Suprapubic skin (tissue), 4 donors: ENCODE measurements at places on chromosomes 6 and 20.

- no peaks in the 10 kb centered on the region for H3K4me1 ChIP-seq
- no peak overlapping the region for H3K27ac ChIP-seq
- no peaks in the 10 kb centered on the region for H3K27me3 ChIP-seq
- no peaks in the 10 kb centered on the region for H3K36me3 ChIP-seq
- no peak overlapping the region for H3K4me3 ChIP-seq
- DNase-seq = no peak
These were observed 25.8 kb upstream of the CARMIL1 start for GRCh38 chr6:25253351-25253750.

DNA sequence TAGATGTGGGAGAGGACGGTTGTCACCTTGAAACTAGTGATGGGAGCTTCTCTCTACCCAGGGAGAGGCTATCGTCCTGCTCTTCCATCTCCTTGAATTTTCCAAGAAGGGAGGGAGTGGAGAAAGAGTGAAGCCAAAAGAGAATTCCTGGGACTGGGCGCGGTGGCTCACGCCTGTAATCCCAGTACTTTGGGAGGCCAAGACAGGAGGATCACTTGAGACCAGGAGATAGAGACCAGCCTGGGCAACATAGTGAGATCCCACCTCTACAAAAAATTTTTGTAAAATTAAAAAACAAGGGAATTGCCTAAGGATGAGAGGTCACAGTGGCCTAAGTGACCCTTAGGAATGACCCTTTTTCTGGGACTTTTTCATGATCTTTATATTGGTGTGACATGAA is 8.8 kb downstream of the MYH7B start:
- H3K4me3 ChIP-seq = no peak overlapping the region
- H3K27ac ChIP-seq = no peak overlapping the region
- no peaks in the 10 kb centered on the region for H3K27me3 ChIP-seq
- DNase-seq = no peak
- no peaks in the 10 kb centered on the region for H3K4me1 ChIP-seq
- H3K36me3 ChIP-seq = no peaks in the 10 kb centered on the region

GRCh38 chr6:81456416-81456815 is 296.1 kb downstream of the TENT5A start:
- no peak overlapping the region for H3K4me3 ChIP-seq
- DNase-seq = no peak
- H3K27me3 ChIP-seq = no peaks in the 10 kb centered on the region
- H3K27ac ChIP-seq = no peak overlapping the region

GRCh38 chr6:138986578-138986977 is 1.5 kb downstream of the REPS1 start:
- H3K4me3 ChIP-seq = peak overlapping the region; percentile 90
- H3K4me1 ChIP-seq = peaks cover 44% of the 10 kb centered on the region
- H3K36me3 ChIP-seq = no peaks in the 10 kb centered on the region
- H3K27me3 ChIP-seq = no peaks in the 10 kb centered on the region
- H3K27ac ChIP-seq = peak overlapping the region; percentile 94
- DNase-seq = no peak

GRCh38 chr6:152575161-152575560 is 62.0 kb downstream of the SYNE1 start:
- H3K27ac ChIP-seq = peak overlapping the region; percentile 76
- H3K4me3 ChIP-seq = no peak overlapping the region
- no peaks in the 10 kb centered on the region for H3K27me3 ChIP-seq
- no peaks in the 10 kb centered on the region for H3K36me3 ChIP-seq
- DNase-seq = no peak
- peaks cover 42% of the 10 kb centered on the region for H3K4me1 ChIP-seq

DNA sequence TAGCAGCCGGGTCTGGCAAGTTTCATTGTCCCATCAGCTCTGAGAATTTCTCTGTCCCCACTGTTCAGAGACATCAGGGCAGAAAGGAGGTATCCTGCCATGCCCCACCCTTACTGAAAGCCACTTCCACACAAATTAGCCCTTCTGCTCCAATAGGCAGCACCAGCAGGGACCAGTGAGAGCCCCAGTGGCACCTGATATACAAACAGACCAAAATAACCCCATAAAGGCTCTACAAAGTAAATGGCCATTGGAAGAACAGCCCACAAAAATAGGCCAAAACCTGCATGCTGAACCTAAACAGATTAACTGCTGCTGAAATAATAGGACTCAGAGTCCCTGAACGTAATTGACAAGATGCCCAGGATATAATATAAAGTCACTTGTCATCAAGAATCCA is 199.9 kb downstream of the TMEM200A start:
- H3K36me3 ChIP-seq = no peaks in the 10 kb centered on the region
- H3K4me3 ChIP-seq = no peak overlapping the region
- H3K27ac ChIP-seq = no peak overlapping the region
- no peaks in the 10 kb centered on the region for H3K27me3 ChIP-seq
- no peak for DNase-seq

DNA sequence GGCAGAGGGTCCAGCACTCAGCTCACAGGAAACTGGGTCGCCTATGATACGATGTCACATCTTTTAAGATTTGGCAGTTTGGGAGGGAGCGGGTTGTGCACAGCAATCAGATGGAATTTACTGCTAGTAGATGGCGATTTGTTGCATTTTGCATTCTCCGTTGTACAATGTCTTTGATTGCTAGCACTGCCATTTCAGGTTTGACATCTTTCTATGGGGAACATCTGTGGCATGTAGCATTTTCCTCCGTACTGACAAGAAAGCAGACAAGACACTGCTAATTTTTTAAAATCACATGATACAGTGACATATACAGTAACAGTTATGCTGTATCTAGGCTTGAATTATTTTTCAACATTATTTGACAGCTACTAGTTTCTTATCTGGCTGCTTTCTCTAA is 119.7 kb upstream of the PCSK2 start:
- H3K36me3 ChIP-seq = no peaks in the 10 kb centered on the region
- no peak overlapping the region for H3K27ac ChIP-seq
- no peak for DNase-seq
- H3K27me3 ChIP-seq = no peaks in the 10 kb centered on the region
- H3K4me3 ChIP-seq = no peak overlapping the region

GRCh38 chr6:29796026-29796425 is 31.6 kb upstream of the HLA-G start:
- H3K36me3 ChIP-seq = no peaks in the 10 kb centered on the region
- no peak overlapping the region for H3K4me3 ChIP-seq
- peaks cover 16% of the 10 kb centered on the region for H3K4me1 ChIP-seq

DNA sequence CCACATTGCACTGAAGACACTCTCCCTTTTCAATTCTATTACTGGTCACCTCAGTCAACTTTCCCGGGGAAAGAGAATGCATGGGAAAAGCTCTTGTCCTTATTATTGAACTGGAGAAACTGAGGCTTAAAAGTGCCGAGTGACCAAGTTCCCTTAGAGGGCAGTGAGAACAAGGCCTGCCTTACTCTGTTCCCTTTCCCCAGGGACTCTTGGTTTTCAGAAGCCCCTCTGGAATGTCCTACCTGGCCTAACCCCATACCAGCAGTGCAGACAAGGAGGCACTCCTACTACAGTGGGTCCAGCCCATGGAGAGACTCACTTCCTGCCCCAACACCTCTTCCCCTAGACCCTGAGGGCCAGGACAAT is 6.1 kb downstream of the SRXN1 start:
- peaks cover 30% of the 10 kb centered on the region for H3K36me3 ChIP-seq
- no peak for DNase-seq
- no peak overlapping the region for H3K4me3 ChIP-seq

DNA sequence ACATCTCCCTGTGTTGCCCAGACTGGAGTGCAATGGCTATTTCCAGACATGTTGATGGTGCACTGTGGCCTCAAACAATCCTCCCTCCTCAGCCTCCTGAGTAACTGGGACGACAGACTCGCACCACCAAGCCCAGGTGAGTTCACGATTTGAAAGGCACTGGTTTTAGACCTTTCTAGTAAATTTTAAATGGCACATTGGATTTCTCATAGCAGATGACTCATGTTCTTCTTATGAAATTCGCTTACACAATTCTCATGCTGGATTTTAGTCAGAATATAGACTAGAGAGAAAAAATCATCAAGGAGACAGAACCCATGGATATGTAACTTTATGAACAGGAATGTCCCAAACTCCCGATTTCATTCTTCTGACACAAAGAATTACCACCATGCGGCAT is 18.1 kb upstream of the PXDC1 start:
- H3K27ac ChIP-seq = no peak overlapping the region
- H3K4me1 ChIP-seq = peaks cover 23% of the 10 kb centered on the region
- no peaks in the 10 kb centered on the region for H3K27me3 ChIP-seq
- no peak overlapping the region for H3K4me3 ChIP-seq
- no peak for DNase-seq

GRCh38 chr6:158441716-158442215 is 118.1 kb upstream of the TMEM181 start:
- no peaks in the 10 kb centered on the region for H3K4me1 ChIP-seq
- H3K4me3 ChIP-seq = no peak overlapping the region
- H3K36me3 ChIP-seq = no peaks in the 10 kb centered on the region
- DNase-seq = no peak
- H3K27me3 ChIP-seq = no peaks in the 10 kb centered on the region
- no peak overlapping the region for H3K27ac ChIP-seq

- peaks cover 10% of the 10 kb centered on the region for H3K4me1 ChIP-seq
- DNase-seq = no peak
- H3K4me3 ChIP-seq = no peak overlapping the region
- no peaks in the 10 kb centered on the region for H3K27me3 ChIP-seq
- H3K27ac ChIP-seq = no peak overlapping the region
These were observed 288.8 kb downstream of the BTBD9 start for GRCh38 chr6:38350942-38351341.

- H3K4me1 ChIP-seq = no peaks in the 10 kb centered on the region
- H3K27ac ChIP-seq = no peak overlapping the region
- no peak overlapping the region for H3K4me3 ChIP-seq
- DNase-seq = no peak
- no peaks in the 10 kb centered on the region for H3K36me3 ChIP-seq
- H3K27me3 ChIP-seq = no peaks in the 10 kb centered on the region
These were observed 14.9 kb downstream of the TMEM170B start for GRCh38 chr6:11552442-11552841.

GRCh38 chr6:14983599-14984518 is 262.0 kb upstream of the JARID2 start:
- H3K4me1 ChIP-seq = peaks cover 7% of the 10 kb centered on the region
- H3K4me3 ChIP-seq = no peak overlapping the region
- DNase-seq = no peak
- no peak overlapping the region for H3K27ac ChIP-seq
- H3K27me3 ChIP-seq = no peaks in the 10 kb centered on the region

- H3K27ac ChIP-seq = no peak overlapping the region
- no peak for DNase-seq
- H3K27me3 ChIP-seq = peaks cover 60% of the 10 kb centered on the region
- H3K4me3 ChIP-seq = peak overlapping the region; percentile 65
These were observed 631 bp downstream of the MDGA1 start for GRCh38 chr6:37696841-37697662.

DNA sequence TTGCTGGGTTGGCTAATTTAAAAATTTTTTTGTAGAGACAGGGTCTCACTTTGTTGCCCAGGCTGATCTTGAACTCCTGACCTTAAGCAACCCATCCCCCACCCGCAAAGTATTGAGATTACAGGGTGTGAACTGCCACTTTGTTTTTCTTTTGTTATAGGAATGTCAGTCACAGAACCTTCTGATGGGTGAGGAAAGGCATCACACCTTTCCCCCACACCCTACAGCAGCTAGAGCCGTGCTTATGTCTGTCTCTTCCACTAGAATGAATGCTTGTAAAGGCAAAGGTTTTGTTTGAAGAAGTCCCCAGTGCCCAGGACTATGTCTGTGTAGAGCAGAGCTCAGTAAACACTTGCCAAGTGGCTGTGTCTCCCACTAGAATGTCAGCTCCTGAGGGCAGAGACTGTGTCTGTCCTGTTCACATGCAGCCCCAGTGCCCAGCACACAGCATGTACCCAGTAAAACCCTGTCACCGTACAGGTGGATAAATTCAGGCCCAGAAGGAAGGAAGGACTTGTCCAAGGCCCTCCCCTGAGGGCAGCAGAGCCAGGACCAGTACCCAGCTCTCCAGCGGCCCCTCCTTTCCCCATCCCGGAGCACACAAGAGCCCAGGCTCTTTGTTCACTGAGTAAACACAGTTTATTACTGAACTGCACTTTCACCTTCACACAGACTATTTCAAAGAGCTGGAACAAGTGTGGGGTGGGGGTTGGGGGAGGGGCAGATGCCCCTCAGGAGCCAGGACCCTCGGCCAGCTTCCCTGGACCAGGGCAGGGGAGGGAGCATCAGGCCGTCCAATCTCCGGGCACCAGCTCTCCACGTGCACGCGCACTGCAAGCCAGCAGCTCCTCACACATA is 26.4 kb downstream of the COX4I2 start:
- peaks cover 29% of the 10 kb centered on the region for H3K36me3 ChIP-seq
- H3K4me3 ChIP-seq = no peak overlapping the region
- no peak for DNase-seq
- no peaks in the 10 kb centered on the region for H3K27me3 ChIP-seq
- peaks cover 63% of the 10 kb centered on the region for H3K4me1 ChIP-seq

DNA sequence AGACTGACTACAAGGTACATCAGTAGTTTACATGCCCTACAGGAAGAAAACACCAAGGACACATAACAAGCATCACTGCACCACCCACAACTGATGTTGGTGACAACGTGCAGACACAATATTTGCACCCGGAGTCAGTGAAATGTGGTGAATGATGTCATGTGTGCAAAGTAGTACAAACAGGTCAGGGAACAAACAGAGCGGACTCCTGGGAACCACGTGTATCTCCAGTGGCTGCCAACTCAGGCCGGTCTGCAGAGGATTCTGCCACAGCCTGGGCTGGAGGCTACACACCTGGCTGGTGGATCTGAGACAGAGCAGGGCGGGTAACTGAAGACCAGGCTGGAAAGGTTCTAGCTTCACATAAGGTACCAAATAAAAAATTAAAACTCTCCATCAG is 28.2 kb upstream of the RPS6KA2 start:
- H3K27ac ChIP-seq = no peak overlapping the region
- no peak overlapping the region for H3K4me3 ChIP-seq
- H3K27me3 ChIP-seq = peaks cover 26% of the 10 kb centered on the region
- H3K4me1 ChIP-seq = no peaks in the 10 kb centered on the region

DNA sequence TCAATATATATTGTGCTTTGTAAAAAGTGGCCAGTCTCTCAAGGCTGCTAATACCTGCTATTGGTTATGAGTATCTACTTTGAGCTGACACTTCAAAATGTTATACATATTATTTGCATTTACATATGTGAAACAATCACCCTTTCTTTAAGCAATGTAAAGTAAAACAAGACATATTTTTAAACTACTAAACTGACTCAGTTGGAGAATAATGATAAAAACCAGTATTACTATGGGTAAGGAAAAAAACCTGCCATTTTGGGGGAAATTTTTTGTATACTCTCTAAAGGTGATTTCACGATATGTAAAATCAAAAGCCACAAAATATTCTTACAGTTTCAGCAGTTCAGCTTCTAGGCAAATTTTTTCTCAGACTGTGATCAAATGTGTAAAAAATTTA is 232.3 kb downstream of the PRL start:
- no peak for DNase-seq
- no peaks in the 10 kb centered on the region for H3K4me1 ChIP-seq
- H3K36me3 ChIP-seq = no peaks in the 10 kb centered on the region
- no peak overlapping the region for H3K27ac ChIP-seq

DNA sequence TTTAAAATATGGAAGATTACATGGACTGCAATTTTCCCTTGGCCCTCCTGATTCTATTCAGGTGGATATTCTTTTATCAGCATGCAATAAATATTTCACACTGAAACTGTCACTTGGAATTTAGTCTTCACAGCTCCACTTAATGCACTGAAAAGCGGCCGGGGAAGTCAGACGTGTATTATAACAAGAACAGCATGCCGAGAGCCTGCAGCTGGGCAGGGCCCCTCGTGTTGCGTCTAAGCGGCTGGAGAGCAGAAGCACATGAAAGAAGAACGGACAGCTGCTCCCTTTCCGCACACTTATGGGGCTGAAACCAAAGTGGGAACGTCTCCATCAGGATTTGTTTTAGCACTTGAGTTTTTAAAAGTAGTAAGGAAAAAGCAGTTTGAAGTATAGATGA is 57.2 kb downstream of the LYRM4 start:
- no peak overlapping the region for H3K27ac ChIP-seq
- DNase-seq = no peak
- H3K36me3 ChIP-seq = no peaks in the 10 kb centered on the region
- no peaks in the 10 kb centered on the region for H3K27me3 ChIP-seq
- H3K4me1 ChIP-seq = peaks cover 28% of the 10 kb centered on the region
- no peak overlapping the region for H3K4me3 ChIP-seq
